ENCODE measurements at places on chromosomes 7 and 10.

DNA sequence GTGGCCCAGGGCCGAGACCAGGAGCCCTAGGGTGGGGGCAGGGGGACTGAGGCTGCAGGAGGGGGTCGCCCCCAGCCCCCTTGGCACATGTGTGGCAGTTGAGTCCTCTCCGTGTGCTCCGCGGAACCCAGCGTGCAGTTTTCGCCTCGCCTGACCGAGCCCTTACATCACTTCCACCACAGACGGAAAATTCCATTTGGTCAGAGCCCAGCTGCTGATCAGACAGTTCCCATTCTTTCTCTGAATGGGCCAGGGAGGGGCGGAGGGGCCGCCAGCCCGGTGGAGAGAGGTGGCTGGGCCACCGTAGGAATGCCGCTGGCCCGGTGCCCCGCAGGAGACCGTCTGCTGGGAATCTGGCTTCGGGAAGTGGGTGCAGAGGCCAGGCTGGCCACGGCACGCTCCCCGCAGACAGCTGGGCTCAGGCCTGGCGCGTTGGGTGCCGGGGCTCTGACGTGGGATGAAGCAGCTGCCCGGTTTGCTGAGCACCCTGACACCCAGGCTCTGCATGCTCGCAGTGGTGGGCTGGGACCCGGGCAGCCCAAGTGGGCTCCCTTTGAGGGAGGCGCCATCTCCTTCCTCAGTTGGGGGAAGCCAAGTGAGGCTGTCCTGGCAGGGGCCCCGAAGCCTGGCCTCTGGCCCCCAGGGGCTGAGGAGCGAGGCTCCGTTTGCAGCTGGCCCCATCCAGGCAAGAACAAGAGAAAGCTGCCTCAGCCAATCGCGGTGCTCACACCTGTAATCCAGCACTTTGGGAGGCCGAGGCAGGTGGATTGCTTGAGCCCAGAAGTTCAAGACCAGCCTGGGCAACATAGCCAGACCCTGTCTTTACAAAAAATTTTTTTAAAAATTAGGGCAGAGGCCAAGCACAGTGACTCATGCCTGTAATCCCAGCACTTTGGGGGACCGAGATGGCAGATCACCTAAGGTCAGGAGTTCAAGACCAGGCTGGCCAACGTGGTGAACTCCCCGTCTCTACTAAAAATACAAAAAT is 9.9 kb downstream of the TTYH3 start:
- no peak for DNase-seq

GRCh38 chr10:78747401-78748234 is 321.1 kb upstream of the ZMIZ1 start:
- DNase-seq: no peak

DNA sequence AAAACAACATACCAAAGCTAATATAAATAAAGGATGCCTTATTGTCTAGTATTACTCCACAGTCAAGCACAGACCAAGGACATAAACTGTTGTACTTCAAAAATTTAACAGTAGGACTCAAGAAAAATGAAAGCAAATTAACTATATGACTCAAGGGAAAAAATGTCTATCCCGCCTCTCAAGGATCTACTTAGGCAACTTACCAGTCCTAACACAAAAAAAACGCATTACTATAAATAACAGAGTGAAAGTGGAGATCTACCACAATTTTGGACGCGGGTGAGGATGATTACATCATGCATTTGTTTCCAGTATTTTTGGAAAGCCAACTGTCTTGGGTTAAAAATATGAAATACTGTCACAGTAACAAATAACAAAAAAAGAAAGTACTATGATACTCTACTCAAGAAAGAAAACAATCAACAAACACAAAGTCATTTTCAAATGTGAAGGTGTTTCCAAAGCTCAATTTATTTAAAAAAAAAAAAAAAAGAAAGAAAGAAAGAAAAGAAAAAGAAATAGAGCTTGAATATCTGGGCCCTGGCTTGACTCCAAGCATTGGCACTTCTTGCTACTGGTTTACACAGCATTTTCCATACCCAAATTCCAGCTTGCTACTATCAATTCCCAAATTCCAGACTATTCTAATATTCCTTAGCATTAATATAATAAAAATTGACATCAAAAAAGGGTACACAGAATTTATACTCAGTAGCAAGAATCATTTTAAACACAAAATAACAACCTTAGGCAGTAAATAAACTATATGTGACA is 99.4 kb downstream of the RSU1 start:
- DNase-seq: no peak

DNA sequence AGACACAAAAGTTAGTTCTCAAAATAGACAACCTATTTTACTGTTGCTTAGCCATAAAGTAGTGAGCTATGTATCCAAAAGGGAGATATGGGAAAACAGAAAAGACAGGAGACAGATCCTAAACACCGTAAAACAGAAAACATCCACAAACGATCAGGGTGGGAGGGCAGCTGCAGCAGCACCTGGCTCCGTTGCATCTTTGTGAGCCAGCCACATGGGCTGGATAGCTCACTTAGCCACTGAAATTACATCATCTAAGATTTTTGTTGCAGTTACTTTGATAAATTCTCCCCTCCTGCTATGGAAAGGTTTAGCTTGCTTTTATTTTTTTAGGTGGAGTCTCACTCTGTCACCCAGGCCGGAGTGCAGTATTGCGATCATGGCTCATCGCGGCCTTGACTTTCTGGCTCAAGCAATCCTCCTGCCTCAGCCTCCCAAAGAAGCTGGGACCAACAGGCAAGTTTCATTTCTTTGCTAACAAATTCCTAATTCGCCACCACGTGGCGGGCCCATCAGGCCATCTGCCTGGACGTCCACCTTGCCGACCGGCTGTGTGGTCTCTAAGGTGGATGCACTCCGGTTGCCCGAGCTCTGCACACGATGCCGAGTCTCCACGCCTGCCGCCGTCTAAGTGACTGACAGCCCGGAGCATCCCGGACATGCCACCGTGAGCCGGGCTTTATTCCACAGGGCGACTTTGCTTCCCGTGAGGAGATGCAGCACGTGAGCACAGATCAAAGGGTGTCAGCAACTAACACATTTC is 159.8 kb downstream of the DIP2C start:
- DNase-seq: no peak

- no peak for DNase-seq
Measured at GRCh38 chr10:4127518-4128315, 342.7 kb upstream of the KLF6 start.

DNA sequence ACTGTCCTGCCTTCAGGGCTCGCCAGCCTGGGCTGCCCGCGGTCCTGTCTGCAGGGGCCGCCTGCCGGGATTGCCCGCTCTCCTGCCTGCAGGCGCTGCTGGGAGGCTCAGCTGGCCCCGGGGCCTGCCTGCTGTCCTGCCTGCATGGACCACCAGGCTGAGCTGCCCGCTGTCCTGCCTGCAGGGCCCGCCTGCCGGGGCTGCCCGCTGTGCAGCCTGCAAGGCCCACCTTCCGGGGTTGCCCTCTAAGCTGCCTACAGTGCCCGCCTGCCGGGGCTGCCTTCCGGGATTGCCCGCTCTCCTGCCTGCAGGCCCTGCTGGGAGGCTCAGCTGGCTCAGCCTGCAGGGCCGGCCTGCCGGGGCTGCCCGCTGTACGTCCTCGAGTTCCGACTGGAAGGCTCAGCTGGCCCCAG is 164.4 kb downstream of the GLRX3 start:
- no peak for DNase-seq

DNA sequence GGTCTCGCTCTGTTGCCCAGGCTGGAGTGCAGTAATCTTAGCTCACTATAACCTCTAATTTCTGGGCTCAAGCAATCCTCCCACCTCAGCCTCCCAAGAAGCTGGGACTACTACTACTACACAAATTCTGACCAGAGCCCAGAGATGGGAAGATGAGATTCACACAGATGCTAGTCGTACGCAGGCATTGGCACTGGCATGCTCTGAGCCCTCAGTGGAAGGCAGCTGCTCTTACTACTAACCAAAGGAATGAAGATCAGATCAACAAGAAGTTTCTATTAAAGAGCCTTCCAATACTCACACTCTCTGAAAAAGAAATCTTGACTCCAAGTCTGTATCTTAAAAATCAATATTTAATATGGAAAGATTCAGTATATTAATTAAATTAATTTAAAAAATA is 10.7 kb downstream of the GDF2 start:
- DNase-seq: no peak

- DNase-seq: no peak
Measured at GRCh38 chr7:33418251-33418701, 288.9 kb downstream of the BBS9 start.

DNA sequence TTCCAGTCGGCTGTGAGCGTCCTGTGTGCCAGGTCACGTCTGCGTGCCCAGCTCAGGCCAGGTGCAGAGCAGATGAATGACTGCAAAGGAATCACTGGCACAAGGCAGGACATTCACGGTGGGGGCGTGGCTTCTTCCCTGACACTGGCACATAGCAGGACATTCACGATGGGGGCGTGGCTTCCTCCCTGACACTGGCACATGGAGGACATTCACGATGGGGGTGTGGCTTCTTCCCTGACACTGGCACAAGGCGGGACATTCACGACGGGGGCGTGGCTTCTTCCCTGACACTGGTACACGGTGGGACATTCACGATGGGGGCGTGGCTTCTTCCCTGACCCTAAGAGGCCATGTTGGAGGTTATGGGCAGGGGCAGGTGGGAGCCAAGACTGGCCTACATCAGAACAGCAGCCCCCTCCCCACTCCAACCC is 64.3 kb downstream of the MYL10 start:
- DNase-seq: no peak

- DNase-seq: no peak
Measured at GRCh38 chr7:157278167-157278790, 58.5 kb upstream of the DNAJB6 start.

DNA sequence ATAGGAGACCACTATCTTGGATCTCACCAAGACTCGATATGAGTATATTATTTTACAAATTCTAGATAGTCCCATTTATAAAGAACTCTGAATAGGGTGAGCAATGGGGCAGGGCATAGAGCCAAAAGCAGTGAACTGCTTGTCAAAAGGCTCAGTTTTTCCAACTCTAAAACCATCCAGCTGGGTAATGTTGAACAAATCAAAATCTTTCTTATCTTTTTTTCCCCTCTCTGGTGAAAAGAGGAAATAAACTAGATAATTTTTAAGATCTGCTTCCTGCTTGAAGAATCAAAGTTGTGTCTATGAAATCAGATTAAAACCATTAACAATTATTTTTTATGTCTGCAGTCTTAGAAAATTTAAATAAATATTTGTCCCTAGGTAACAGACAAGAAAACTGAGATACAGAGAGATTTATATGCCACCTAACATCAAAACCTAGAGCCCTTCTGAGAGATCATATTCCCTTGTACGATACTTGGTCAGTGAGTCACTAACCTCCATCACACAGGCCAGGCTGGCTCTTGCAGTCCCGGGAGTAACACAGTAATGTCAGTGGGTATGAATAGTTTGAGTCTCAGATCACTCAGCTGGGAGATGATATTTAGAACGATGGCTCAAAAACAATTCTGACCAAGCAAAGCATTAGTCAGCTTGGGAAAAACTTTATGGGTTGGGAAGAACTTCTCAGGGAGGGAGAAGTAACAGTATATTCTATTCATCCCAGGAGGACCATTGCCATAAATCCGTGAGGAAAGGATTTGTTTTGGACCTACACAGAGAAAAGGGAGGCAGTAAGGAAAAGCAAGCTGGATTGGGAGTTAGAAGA is 178.8 kb downstream of the REEP3 start:
- DNase-seq: no peak

DNA sequence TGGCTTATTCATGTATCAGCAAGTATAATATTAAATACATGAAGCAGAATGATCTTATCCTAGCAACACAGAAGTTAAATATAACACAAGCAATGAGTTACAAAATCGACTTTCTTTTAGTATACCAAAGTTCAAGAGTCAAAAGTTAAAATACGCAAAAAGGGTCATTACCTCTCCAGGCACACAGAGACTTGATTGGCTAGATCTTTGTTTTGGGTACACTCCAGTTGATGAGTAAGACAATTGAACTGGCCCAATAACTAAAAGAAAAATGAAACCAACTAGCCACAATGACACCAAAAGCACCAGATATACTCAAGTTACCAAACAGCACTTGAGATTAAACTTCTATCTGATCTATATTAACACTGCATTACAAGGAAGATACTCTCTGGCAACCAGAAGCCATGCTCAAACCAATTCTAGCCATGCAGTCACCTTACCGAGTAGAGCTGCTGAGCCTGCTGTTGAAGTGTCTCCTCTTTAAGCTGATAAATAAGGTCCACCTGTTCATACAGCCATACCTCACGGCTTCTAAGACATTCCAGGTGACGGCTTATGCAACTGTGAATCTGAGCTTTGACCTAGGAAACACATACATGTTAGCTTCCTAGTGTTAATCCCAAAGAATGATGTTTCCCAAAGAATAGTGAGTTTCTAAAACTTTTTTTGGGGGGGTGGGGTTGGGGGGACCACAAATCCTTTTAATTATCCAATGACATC is 15.6 kb downstream of the NCOA4 start:
- no peak for DNase-seq

DNA sequence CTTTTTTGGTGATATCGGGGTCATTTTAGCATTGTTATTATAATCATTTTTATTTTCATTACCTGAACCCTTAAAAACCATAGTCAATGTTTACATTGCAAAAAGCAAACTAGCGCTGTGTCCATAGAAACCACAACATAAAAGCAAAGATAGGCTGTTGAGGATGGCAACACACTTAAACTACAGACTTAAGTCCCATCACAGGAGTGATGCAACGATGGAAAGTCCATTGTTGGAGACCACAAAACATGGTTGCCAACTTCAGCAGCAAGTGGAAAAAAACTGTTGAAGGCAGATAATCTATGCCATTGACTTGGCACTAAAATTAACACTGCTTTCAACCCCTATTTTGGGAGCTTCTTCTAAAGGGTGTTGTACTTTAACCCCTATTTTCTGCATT is 398.8 kb upstream of the IGFBP3 start:
- no peak for DNase-seq

- DNase-seq: no peak
Measured at GRCh38 chr7:132347123-132347522, 229.1 kb downstream of the PLXNA4 start.

DNA sequence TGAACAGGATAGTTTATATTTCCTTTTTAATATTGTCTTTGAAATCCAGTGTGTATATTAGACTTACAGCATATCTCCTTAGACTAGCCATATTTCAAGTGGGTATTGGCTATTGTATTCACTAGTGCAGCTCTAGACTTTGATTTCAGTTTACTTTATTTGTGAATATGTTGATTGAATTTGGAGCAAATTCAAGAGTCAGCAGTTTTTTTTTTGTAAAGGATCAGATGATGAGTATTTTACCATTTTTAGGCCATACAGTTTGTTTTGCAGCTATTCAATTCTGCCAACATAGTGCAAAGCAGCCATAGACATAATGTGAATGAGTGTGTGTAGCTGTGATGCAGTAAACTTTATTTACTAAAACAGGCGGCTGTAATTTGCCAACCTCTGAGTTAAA is 4.6 kb downstream of the STK31 start:
- DNase-seq: no peak

DNA sequence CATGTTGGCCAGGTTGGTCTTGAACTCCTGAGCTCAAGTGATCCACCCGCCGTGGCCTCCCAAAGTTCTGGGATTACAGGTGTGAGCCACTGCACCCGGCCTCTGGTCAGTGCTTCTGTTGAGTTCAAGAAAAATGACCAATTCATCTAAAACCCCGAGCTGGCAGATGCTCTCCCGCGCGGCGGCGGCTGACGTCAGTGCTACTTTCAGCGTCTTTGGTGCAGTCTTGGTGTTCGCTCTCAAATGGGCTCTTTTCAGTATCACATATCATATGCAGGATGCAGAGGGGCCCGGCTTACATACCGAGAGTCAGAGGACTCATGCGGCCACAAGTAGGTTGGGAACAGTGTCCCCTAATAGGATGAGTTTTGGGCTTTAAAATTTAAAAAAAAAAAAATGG is 125.9 kb downstream of the CUX1 start:
- no peak for DNase-seq
